ENCODE measurements at places on chromosomes 2 and 18.

DNA sequence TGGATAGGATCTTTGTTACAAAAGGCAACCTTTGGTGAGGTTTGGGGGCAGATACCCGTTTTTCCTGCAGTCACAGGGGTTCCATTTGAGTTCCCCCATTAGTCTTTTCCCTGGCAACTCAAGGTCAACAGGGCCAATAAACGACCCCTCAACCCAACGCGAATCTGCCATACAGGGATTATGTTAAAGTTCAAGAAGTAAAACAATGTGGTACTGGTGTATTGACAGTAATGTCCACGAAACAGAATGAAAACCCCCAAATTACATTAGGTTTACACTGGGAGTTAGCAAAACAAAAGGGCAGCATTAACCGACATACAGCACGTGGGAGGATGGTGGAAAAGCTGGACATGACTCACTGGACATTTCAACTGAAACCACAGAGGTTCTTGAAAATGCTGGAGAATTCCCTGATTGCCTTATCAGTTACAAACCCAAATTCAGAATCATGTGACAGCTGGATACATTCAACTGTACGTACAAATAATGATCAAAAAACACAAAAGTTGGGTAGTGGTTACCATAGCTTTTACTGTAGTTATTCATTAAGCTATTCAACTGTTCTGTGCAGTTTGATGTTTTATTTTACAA is 4.9 kb upstream of the IMP4 start:
- DNase-seq, result no peak

GRCh38 chr18:69631281-69631680 is 230.6 kb downstream of the DOK6 start:
- no peak for DNase-seq

GRCh38 chr2:20218331-20219320 is 6.3 kb downstream of the SDC1 start:
- no peak for DNase-seq

DNA sequence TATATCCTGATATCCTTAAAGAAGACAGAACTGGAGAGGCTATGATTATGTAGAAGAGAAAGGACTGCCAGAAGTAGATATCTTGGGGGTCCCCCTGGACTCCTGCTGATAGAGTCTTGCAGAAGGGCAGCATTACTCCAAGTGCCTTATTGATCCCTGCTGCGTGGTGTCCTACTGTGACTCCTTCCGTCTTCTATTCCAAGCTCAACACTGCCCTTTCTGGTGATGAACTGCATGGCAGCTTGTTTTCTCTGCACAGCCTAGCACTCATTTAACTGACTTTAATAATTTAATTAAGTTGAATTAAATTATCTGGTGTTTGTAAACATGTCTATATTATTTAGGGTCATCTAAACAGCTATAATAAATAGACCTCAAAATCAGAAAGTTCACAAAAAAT is 194.1 kb upstream of the DSEL start:
- no peak for DNase-seq

DNA sequence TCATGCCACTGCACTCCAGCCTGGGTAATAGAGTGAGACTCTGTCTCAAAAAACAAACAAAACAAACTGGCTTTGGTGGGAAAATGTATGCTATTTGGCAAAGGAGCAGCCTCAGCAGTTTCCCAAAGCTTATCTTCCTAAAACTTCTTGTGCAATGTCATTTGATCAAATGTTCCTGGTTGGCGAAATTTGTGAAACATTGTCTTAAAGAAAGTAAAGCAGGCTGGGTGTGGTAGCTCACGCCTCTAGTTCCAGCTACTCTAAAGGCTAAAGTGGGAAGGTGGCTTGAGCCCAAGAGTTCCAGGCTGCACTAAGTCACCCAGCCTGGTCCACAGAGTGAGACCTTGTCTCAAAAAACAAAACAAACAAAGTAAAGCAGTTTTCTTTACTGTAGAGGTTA is 17.3 kb upstream of the TAF4B start:
- no peak for DNase-seq

GRCh38 chr2:862731-863466 is 87.8 kb upstream of the SNTG2 start:
- DNase-seq, result no peak

GRCh38 chr18:58228176-58228575 is 184.2 kb downstream of the NEDD4L start:
- no peak for DNase-seq

DNA sequence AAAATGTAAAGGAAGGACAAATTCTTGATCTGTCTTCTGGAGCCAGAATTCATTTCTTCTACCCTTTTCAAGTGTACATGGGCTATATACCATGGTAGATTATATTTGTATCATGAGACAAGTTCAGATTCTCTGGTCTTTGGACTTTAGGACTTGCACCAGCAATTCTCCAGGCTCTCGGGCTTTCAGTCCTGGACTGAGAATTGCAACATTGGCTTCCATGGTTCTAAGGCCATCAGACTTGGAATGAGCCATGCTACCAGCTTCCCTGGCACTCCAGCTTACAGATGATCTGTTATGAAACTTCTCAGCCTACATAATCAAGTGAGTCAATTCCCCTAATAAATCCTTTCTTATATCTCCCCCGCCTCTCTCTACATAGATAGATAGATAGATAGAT is 33.3 kb downstream of the SRD5A2 start:
- DNase-seq, result no peak

GRCh38 chr2:133502678-133503077 is 65.6 kb downstream of the NCKAP5 start:
- no peak for DNase-seq

GRCh38 chr2:47403609-47404193 is 745 bp downstream of the MSH2 start:
- DNase-seq, result no peak

DNA sequence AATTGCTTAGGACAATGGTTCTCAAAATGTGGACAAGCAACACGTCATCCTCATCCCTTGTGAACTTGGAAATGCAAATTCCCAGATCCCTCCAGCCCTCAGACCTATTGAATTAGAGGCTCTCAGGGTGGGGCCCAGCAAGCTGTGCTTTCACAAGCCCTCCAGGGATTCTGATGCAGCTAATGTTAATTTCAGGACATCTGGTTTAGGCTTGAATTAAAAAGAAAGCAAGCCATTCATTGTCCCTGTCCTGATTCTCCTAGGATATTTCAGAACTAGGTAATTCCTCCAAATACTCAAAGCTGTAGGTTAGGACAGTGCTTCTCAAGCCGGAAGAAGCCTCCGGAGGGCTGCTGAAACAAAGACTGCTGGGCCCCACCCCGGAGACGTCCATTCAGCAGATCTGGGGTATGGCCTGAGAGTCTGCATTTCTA is 26.0 kb upstream of the GLI2 start:
- DNase-seq, result no peak

DNA sequence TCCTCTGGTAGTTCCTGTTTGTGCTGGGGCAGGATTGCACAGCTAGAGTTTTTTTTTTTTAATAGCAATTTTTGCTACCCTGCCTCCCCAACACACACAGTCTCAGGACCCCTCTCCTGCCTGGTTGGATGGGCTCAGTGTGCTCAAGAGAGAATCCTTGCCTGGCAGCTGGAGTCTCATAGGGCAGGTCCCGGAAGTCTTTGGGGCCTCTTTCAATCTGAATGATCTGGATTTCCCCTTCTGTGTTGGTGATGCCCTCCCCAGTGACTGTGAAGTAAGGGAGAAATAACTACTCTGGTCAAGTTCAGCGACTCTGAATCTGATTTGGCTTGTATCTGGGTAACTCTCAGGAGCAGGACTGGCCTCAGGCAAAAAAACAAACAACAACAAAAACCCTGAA is 220.6 kb upstream of the LRRTM1 start:
- no peak for DNase-seq

DNA sequence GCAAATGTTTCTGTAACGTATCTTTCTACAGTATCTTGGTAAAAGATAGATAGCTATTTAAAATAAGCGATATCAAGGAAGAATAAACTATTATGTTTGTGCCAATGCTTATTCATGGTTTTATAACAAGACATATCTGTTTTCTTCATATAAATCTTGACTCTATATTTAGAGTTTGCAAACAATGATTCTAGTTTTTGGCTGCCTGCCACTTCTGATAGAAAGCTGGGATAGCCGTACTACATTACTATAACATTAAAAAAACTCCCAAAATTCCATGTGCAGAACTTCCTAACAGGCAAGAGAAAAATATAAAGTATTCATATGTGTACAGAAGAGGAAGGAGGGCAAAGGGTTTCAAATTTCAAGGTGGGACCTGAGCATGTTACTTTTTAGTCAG is 985.0 kb downstream of the BCL11A start:
- no peak for DNase-seq

- DNase-seq, result no peak
Observed at GRCh38 chr18:38930881-38931753, 1365.5 kb upstream of the CELF4 start.

DNA sequence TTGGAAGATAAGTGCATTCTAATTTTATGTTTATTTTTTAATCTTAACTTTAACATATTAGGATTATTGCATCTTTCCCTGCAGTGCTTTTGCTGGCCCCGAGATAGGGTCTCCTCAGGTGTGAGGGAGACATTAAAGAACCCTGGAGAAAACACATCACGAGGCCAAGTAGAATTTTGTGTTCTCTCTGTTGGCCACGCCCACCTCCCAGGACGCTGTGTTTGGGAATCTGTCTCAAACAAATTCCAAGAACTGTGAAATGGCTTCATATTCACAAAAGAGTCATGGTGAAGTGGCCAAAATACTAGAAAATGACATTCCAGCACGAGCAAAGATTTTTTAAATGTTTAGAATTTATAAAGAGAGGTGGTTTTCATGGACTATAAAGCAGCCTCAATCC is 27.3 kb downstream of the RNF144A start:
- DNase-seq, result no peak

DNA sequence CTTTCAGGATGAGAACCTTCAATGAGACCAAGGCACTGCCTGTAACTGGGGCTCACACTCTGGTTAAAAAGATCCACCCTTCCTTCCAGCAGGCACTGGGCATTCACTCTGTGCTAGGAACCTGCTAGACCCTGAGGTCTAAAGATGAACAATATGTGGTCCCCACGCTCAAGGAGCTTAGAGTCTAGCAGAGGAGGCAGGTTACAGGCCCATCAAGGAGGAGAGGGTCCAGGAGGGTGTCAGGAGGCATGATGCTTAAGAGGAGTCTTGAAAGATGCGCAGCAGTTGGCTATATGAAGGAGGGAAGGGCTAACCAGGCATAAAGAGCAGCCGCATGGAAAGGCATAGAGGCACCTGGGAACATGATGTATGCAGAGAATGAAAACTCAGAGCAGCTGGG is 4.5 kb downstream of the ANKRD53 start:
- no peak for DNase-seq

DNA sequence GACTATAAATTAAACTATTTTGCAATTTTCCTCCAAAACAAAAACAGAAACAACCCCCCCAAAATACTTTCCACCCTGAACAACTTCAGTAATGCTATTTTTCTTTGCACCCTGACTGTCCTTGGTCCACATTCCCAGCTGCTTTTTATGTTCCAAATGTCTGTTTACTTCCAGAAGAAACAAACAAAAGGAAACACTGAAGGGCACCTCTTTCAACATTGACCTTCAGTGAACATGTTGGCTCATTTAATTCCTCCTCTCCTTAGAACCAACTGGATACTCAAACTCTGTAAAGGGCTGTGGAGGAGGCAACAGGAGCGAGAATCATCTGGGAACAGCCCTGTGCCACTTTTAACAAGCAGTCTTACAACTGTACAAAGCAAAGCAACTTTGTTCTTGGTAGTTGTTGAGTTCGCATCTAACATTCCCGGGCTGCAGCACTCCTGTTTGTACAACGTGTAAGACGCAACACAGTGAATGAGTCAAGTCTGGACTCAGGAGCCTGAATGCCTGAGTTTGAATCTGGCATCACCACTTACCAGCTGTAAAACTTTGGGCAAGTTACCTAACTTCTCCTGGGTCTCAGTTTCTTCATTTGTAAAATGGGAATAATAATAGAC is 111.4 kb upstream of the GATA6 start:
- DNase-seq, result no peak

DNA sequence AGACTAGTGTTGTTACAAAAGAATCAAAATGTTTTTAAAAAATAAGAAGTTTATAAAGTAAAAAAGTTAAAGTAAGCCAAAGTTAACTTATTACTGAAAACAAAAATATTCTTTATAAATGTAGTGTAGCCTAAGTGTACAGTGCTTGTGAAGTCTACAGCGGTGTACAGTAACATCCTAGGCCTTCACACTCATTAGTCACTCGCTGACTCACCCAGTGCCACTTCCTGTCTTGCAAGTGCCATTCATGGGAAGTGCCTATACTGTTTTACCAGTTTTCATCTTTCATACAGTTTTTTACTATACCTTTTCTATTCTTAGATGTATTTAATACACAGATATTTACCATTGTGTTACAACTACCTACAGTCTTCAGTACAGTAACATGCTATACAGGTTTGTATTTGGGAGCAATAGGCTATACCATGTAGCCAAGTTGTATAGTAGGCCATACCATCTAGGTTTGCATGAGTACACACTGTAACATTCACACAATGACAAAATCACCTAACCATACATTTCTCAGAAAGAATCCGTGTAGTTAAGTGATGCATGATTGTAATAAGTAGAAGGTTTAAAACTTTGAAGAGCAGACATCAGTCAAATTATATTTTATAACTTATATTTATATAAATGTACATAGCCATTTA is 13.4 kb downstream of the SERPINB7 start:
- DNase-seq, result peak; percentile 86

DNA sequence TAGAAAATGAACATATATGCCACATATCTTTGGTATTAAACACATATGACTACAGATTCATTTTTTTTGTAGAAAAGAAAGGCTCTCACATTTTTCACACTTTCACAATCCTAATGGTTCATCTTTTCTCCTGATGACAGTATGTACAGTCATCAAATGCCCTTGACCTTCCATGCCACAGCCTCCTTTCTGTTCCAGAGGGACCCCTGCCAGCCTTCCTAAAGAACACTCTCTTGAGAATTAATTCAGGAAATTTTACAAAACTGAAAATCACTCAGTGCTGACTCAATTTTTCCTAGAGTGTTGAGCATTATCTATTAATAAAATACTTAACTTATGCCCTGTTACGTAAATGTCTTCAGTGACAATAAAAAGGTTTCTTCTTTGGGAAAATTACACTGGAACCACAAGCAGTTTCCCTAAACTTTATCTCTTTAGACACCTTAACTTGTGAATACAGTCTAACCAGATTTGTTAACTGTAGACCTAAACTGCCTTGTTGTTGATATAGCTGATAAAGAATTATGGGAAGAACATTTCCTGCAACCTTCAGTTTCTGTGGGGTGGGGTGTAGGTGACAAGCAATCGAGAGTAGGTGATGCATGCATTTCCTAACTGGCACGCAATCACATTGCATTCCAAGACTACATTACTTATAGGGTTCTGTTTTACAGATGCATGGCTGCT is 15.3 kb upstream of the ACOXL start:
- no peak for DNase-seq

GRCh38 chr2:175843625-175844024 is 158.4 kb downstream of the LNPK start:
- no peak for DNase-seq

DNA sequence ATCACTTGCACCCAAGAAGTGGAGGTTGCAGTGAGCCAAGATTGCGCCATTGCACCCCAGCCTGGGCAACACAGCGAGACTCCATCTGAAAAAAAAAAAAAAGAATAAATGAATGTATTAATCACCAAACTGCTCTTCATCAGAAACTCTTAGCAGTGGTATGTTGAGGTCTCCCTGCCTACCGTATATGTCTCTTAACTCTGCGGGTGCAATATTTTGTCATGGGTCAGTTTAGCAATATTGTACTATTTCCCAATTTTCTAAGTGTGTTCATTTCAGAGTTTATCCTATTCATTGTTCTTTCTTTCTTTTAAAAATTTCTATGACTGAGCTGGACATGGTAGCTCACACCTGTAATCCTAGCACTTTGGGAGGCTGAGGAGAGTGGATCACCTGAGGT is 37.9 kb upstream of the MAP4K3 start:
- DNase-seq, result no peak

- no peak for DNase-seq
Observed at GRCh38 chr18:34050661-34051060, 174.1 kb downstream of the NOL4 start.

Data from common myeloid progenitor, CD34-positive (primary cell).